ENCODE measurements at places on chromosomes 3 and 15.

DNA sequence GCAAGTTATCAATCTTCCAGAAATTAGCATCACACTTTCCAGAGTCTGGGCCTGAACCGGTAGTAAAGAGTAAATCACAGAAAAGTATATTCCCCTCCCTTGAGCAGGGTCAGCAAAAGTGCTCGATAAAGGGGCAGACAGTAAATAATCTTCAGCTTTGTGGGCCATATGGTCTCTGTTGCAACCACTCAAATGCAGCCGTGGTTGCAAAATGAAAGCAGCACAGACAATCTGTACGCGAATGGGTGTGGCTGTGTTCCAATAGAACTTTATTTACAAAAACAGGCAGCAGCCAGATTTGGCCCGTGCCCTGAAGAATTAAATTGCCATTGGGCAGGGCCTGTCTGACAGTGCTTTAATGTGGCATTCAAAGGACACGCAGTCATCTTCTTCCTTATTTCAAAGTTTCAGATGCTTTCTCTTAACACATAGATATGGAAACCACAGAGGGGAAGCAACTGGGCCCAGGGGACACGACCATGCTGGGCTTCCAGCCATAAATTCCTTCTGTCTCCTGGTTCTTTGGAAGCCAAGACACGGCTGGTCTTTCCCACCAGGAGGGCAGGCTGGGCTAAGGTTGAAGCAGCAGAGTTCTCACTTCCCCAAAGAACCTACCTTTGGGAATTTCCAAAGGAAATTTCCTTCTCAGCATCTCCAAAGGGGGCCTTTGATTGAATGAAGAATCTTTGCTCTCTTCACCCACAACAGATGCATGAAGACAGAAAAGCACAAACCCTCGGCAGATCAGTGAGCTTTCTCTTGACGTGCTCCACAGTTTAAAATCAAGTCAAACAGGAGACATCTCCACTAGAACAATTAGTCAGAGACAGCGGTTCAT is 489.8 kb upstream of the PROK2 start:
- peak; percentile 80 for DNase-seq

GRCh38 chr15:68776477-68777270 is 44.0 kb downstream of the ANP32A start:
- no peak for DNase-seq

DNA sequence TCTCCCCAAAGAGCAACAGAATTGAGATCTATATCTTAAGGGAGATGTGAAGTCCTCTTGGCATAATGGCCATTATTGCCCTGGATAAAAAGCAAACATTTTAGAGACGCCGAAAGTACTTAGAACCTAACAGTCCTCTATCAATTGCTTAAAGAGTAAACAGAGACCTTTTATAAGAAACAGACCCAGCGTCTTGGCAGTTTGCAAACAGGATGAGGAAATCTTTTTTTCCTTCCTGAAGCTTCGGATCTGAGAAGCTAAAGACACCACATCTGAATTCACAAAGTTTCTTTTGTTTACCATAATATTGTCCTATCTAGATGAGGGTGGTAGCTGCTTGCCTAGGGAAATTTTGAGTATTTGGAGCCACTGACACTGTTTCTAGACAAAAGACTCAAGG is 59.9 kb upstream of the LIMD1 start:
- no peak for DNase-seq

- DNase-seq, result no peak
Observed at GRCh38 chr15:81298611-81299010, 25.3 kb downstream of the STARD5 start.

- DNase-seq, result no peak
Observed at GRCh38 chr15:57189466-57189865, 186.8 kb upstream of the CGNL1 start.

GRCh38 chr15:83200162-83200561 is 7.5 kb downstream of the HDGFL3 start:
- peak; percentile 67 for DNase-seq

- peak; percentile 74 for DNase-seq
Observed at GRCh38 chr3:31010491-31010890, 116.0 kb upstream of the GADL1 start.

- DNase-seq, result no peak
Observed at GRCh38 chr3:149850787-149851584, 38.0 kb downstream of the RNF13 start.

- no peak for DNase-seq
Observed at GRCh38 chr3:37494216-37494615, 319.8 kb upstream of the LRRFIP2 start.

GRCh38 chr15:59543721-59544547 is 67.6 kb upstream of the GCNT3 start:
- no peak for DNase-seq

DNA sequence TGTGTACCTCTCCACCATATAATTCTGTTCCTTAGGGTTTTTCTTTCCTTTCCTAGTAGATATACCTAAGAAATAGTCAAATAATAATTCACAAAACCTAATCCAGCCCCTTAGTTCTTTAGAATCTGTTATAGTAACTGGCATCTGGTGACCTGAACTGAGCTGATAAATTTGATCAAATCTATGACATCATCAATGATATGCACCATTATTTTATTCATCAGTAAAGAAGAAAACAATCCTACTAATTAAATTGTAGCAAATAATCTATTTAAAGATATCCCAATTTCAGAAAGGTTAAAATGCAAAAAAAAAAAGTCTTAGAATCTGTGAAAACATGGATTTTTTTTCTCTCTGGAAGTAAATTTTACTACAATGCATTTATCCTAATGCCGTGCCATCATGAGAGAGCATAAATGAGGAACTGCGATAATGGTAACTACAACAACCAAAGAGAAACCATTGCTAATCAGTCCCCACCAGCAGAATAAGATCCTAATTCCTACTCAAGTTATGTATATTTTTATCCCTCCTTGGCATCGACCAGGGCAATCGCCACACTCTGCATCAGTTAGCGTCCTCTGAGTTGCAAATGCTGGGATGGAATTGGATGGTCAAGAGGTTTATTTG is 6.6 kb upstream of the MNS1 start:
- no peak for DNase-seq

DNA sequence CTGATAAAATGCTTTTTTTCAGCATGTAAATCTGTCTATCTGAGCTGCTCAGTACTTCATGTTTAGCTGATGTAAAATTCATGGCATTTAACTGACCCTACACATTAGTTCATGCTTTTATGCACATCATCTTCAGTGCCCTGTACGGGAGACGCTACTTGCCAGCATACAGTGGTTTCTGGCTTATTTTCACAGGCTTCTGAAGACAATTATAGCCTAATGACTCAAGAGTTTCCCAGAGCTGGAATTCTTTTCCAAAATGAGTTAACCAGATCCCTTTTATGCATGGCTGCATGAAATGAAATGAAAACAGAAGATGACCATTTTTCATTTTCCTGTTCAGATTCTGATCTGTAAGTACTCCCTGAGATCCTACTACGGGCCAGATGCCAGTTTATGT is 1061.5 kb downstream of the ROBO2 start:
- DNase-seq, result peak; percentile 90

GRCh38 chr3:124845406-124845805 is 41.8 kb downstream of the ITGB5 start:
- peak; percentile 85 for DNase-seq

GRCh38 chr3:169871129-169871886 is 1.6 kb upstream of the LRRC31 start:
- no peak for DNase-seq

DNA sequence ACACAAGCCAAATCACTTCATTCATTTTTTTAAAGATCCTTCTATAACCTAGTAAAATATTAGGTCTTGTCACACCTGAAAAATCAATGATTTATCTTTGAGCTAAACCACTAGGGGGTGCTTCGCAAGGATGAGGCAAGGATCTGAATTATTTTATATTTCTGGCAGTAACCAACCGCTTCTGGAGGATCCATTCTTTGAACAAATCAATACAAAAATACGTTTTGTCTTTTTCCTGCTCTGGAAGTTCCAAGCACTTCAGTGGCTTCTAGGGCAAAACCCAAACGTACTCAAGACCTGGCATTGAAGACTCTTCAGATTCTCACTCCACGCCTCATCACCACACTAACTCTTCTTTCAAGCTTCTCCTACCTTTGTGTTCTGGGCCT is 486 bp downstream of the LSG1 start:
- DNase-seq, result peak; percentile 60

DNA sequence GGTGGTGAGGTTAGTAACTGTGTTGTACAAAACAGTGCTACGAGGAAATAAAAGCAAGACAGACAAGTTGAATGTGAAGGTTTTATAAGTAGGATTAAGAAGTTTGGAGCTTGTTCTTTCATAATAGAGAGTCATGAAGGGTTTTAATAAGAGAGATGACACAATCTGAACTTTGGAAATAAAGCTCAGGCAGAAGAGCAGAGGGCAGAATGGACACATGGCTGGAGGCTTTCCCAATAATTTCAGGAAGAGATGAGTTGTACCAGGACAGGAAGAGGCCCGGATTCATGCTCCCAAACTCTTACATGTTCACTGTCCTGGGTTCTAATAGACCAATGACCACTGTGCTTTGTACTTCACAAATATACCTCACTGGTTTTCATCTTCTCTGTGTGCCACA is 194.8 kb downstream of the SLC9A9 start:
- DNase-seq, result no peak

GRCh38 chr3:109640146-109640652 is 302.9 kb upstream of the DPPA4 start:
- DNase-seq, result no peak

DNA sequence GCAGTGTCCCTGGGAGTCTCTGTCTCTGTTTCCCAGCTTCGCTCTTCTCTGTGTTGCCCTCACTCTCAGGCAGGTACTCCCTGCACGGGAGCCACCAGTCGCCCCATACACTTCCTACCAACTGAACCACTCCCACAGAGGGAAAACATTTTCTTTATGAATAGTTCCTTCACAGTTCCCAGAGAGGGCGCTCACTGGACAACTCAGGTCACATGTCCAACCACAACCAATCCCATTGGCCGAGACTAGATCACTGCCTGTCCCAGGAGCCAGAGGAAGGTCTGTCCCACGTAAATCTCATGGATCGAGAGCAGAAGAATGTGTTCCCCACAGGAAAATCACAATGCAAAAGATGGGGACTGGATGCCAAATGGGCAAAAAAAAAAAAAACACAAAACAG is 26.1 kb downstream of the GRK7 start:
- no peak for DNase-seq

DNA sequence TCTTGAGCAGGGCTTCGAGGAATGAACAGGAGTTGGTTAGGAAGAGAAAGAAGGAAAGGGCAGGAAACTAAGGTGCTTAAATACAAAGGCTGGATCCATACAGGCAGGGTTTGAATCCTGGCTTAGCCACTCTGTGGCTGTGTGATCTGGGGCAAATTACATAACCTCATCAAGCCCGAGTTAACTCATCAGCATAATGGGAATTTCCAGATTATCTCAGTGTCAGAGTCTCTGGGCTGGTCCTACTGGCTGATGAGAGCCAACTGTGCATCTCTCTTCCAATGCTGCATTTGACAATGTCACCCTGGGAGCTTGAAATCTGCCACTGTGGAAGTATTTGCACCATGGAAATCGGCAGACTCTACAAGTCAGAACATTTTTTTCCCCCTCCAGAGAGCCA is 83.8 kb upstream of the SLC6A6 start:
- no peak for DNase-seq

GRCh38 chr3:11091791-11092190 is 62.5 kb upstream of the HRH1 start:
- DNase-seq, result no peak

GRCh38 chr3:178139116-178139515 is 397.1 kb upstream of the KCNMB2 start:
- DNase-seq, result no peak

- DNase-seq, result no peak
Observed at GRCh38 chr15:77437264-77437663, 16.6 kb downstream of the HMG20A start.

DNA sequence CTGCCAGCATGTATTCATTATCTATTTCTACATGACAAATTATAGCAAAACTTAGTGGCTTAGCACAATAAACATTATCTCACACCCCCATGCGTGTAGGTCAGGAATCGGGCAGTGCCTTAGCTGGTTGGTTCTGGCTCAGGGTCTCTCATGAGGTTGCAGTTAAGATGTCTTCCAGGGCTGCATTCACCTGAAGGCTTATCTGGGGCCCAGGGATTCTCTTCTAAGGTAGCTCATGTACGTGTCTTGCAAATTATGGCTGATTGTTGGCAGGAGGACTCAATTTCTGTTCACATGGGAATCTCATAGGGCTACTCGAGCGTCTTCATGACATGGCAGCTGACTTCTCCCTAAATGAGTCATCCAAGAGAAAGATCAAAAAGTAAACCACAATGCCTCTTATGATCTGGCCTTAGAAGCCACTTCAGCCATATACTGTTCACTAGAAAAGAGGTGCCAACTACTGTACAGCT is 42.9 kb upstream of the TSC22D2 start:
- peak; percentile 80 for DNase-seq

GRCh38 chr15:40747685-40748631 is 7.1 kb downstream of the RMDN3 start:
- no peak for DNase-seq

DNA sequence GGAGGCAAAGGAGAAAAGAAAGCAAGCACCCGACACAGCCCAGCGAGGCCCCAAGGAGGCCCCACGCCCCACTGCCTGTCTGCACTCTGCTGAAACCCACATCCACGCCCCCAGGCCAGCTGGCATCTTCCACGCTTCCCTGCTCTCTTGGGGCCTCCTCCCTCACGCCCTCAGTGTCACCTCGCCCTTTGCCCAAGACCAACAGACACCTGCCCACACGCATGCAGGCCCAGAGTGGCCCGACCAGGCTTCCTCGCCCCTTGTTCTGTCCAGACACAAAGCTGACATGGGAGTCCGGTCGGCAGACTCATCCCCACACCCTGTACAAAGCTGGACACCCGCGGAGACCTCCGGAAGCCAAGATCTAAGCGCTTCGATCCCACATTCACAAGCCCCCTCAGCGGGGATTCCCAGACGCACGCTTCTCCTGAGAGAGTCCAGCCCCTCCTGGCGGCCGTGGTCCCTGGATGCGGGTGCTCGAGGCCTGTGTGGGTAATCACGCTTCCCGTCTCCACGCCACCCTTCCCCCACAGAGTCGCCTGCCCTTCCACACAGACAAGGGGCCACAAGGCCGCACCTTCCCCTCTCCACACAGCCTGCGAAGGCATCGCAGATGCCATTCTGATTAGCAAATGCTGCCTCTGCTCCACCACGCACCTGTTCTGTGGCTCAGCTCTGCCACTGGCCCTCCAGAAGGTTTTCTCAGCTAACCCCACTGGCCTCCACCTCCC is 176.6 kb downstream of the XXYLT1 start:
- DNase-seq, result no peak

- DNase-seq, result no peak
Observed at GRCh38 chr3:62615258-62615849, 242.0 kb upstream of the FEZF2 start.

GRCh38 chr15:90774731-90775514 is 57.8 kb downstream of the BLM start:
- peak; percentile 59 for DNase-seq
